ENCODE measurements at places on chromosomes 5 and 9.

DNA sequence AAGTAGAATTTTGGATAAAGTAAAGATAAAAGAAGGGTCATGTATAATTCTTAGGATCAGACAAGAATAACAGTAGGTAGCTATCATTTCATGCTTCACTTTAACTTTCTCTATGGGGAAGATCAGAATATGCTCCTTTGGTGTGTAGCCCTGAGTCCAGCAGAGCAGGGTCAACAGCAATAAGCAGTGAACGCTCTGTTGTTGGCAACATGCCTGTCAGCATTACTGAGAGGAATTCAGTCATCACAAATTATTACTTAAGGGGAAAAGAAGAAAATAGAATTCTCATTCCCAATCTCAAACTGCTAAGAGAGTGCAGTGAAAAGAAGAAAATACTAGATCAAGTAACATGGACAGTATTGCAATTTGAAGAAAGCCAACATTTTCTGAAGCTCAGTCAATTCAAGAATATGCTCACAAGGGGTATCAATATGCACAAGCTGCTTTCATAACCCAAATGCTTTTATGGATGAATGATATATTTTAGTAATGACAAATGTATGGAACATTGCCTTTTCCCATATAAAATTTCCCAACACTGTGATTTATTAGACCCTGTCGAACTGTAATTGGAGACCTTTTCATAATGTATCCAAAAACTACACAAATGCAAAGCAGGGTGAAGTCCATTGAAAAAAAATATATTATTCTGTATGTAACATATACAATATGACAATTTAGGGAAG lies 1359.4 kb downstream of the EFNA5 start:
- DNase-seq = no peak

GRCh38 chr5:151222054-151222789 lies 1.7 kb downstream of the CCDC69 start:
- no peak for DNase-seq

DNA sequence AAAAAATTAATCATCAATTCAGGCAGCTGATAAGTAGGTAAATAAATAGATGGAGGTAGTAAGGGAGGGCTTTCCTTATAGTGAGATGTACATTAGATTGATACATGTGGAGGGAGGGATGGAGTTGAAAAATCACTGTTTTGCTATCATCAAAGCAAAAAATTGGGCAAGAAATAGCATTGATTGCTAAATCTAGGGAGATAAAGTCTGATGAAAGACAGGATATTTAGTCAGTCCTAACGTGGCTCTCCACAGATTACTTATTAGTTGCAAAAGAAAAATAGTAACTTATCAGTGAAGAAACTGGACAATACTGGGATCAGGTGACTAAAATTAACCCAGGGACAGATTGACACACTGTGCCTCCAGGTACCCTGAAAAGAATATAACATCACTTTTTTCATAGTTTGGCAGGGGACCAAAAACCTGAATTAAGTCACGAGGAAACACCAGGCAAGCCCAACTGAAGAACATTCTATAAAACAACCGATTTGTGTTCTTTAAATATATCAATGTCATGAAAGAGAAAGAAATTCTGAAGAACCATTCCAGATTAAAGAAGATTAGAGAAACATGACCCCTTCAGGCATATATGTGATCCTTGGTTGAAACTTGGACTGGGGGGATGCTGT lies 27.1 kb upstream of the GOLPH3 start:
- DNase-seq = no peak

- DNase-seq = peak; percentile 12
Measured at GRCh38 chr9:128733256-128733655, 9.3 kb upstream of the ZDHHC12 start.

DNA sequence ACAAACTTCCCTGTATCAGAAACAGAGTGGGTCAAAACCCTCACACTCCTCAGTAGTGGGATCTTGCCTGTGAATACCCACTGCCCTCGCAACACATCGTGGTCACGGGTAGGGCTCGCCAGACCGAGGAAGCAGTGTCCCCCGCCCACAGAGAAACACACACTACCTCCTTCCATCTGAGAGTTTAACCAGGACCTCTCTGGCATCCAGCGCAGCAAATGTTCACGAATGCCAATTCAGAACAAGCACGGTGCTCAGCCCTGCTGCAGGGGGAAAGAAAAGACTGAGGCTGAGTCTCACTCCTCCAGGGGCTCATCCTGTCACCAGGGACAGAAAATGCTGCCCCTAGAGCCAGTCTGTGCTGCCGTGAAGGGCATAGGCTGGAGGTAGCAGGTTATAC lies 42.5 kb upstream of the SYNPO start:
- no peak for DNase-seq

GRCh38 chr5:67693956-67694809 lies 497.6 kb upstream of the CD180 start:
- no peak for DNase-seq

DNA sequence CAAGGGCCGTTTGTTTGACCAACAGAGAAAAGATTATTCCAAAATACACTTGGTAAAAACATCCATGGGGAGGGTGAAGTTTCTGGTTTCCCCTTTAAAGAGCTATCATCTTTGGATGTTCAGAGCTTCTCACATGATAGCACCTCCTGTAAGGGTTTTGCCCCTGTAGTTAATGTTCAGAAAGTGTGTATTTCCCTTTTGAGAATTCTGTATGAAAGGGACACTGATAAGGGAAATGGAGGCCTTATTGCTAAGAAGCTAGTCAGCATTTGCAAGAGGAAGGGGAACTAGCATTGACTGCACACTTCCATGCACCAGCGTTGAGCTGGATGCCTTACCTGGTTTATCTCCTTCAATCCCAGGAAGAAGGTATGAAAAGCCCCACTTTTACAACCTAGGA lies 31.5 kb upstream of the C5orf58 start:
- no peak for DNase-seq

- no peak for DNase-seq
Measured at GRCh38 chr5:73267766-73268435, 94.9 kb downstream of the TMEM174 start.

GRCh38 chr9:126856326-126856877 lies 4.0 kb upstream of the ZBTB34 start:
- DNase-seq = no peak

- DNase-seq = no peak
Measured at GRCh38 chr5:57448287-57448686, 34.3 kb downstream of the ACTBL2 start.

DNA sequence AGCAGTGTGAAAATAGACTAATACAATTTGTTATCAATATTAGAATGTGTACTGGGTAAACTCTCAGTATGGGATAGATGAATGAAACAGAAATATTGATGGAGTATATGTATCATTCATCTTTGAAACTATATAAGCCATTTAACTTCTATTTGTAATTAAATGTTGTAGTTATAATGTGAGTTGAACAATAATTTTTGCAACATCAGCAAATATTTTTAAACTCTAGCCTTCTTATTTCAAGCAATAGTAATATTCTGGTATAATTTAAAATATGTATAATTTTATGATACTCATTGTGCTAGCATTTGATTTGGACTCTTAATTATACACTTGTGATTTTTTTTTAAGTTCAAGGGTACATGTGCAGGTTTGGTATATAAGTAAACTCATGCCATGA lies 59.6 kb upstream of the RGMB start:
- DNase-seq = no peak

DNA sequence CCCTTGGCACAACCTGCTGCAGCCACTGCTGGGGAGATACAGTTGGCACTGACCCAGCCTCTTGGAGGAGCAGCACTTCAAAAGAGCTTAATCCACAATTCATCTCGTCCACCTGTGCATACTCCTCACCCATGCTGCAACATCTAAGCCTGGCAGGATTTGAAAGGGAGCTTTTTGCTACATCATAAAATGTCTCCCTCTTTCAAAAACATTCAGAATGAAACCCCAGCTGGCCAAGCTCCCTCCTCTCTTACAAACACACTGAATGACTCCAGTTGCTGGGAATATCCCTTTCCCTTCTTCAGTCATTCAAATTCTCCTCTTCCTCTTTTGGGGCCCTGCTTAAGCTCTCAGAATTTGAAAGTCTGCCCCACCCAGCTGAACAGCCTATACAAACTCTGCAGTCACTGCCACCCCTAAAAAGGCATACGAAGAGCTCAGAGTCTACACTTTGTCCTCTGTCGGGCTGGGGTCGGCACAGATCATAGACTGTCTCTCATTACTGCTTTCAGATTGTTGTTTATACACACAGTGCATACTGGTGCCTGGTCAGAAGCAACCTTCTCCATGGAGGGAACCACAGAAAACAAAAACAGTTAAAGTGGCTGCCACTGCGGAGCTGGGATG lies 8.8 kb upstream of the C5orf15 start:
- no peak for DNase-seq

- DNase-seq = no peak
Measured at GRCh38 chr5:138492560-138493045, 27.3 kb downstream of the EGR1 start.

DNA sequence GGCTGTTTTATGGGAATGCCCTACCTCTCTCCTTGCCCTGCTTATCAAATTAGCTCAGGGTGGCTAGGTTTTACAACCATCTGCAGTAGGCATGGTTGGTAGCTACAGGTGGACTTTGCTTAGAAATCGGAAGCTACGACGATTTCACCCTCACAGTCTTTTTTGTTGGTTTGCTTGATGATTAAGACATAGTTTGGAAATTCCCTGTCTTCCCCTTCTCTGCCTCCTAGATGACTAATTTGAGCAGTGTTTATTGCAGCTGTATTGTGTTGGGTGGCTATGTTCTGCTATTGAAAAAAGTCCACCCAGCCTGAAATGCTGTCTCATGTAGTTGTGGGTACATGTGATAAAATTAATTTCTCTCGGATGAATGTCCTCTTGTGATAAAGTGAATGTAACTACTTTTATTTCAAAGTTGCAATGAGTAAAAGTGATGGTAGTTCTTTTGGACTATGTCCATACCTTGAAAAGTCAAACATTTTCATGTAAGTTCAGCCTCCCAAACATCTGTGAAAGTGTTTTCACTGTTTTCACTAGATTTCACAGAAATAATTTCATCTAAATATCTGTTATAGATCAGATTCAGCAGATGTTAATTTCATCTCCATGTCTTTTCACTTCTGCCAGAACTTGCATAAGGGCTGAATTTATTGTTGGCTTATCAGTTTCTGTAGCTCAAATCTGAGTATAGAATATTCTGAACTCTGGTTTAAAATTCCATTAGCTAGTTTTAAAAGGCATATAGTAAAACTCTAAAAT lies 37.3 kb upstream of the FYB1 start:
- DNase-seq = no peak
